ENCODE measurements at places on chromosomes 2 and 18.

DNA sequence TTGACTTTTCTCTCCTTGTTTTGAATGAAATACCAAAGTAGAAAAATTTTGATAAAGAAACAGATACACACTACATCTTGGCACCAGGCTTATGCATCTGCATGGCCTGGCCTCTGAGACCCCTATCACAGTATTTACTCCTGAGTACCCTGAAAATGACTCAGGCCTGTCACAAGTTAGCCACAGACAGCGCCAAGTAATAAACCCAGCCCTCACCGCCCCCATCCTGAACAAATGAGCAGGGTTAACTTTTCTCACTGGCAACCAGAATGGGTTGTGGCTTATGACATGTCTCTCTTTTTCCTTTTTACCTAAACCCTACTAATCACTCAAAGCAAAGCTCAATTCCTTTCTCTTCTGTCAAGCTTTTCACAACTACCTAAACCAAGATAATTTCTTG, 35.3 kb downstream of the SPRED2 start:
- DNase-seq: no peak

DNA sequence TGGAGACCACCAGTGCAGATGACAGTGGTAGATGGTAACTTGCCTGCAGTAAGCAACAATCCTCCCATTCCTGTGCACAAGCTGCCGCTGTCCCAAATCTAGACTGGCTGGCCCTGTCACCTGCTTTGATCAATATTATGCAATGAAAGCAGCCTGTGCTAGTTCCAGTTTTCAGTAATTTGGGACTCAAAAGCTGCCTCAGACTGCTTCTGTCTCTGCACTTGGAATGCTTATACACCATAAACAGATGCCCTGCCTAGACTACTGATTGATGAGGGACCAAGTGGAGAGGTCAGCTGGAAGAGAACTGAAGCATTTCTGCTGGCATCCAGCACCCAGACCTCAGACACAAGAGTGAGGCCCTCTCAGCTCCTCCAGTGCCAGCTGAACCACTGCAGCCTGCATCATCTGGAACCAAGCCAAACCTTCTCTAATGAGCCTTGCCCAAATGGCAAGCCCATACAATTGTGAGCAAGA, 24.9 kb downstream of the CCBE1 start:
- no peak for DNase-seq

DNA sequence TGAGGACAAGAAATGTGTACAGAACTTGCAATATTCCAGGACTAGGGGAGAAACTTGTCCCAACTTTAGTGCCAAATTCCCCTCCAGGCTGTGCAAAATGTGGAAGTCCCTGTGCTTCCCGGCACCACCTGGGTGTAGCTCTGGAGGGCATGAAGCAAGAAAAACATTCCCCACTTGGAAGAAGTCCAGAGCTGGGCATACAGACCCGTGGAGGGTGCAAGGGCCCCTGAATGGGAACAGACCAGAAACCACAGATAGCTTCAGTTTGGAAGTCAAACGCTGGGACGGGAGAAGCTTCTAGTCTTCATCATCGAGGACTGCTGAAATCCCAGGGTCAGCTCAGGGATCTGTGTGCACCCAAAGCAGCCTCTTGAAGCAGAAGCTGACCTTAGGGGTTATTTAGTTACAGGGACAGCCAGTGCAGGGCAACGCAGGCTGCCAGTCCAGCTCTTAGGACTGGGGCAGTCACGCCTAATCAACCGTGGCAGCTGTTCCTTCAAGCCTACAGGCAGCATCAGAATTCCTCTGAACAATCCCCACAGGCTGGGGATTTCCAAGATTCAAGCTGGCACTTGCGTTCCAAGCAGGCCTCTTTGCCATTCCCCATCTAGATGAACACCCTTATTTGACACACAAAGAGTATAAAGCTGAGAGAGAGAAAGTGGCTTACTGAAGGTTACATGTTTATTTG, 269.4 kb downstream of the LOXHD1 start:
- DNase-seq: no peak

DNA sequence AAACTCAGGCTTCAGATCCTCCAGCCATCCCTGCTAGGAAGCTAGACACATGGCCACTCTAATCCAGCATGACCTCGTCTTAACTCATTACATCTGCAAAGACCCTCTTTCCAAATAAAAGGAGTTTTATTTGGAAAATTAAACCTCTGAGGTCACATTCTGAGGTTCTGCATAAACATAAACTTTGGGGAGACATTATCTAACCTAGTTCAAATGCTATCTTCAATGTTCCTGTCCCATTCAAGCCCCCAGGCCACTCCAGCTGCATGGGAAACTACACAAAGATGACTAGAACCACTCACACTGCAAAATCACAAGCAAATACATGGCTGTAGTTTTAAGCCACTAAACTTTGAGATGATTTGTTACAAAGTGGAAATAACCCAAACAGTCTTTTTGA, 99.0 kb upstream of the RNF152 start:
- no peak for DNase-seq

DNA sequence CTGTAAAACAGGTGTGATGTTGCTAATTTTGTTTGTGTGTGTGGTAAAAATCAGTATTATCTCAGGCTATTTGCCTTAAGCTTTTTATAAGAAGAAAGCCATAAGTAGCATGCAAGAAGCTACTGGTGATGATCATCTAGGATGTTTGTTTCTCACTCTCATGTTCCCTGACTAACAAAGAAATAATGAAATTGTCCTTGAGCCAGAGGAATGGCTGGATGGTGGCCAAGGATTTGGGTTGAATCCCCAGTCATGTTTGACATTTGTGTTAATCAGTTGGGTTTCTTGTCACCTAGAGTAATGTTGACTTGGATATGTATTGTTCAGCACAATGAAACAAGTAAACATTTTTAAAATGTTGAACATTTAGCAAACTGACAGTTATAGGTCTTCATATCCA, 496.8 kb upstream of the ZEB2 start:
- DNase-seq: no peak

DNA sequence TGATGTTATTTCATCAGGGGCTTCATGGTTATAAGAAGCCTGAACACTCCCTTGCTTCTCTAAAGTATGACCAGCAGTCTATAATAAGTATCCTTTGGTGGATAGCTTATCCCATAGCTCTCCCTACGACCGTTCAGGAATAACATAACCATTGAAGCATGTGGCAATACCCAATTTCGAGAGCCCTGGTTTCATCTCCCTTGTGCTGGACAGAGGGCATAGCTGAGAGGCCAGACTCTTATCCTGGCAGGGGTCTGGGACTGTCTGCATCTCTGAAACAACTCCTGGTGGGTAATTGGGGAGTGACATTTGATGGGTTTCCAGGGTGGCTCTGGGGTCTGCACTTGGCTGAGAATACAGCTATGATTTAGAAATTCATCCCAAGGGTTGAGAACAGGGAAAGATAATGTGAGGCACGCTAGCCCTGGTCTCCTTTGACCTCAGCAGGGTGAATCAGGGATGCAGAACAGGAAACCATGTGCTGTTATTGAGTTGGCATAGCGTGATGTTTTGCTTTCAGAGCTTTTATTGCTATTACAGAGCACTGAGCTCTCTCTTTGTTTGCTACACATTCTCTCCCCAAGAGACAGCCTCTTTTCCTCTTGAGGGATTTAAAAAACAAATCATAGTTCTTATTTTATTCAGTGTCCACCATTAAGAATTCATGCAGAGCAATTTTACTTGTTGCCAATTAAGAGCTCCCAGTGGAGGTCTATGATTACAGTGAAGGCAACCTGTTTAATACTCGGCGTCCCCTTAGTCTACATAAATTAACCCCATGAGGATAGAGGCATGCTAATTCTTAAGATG, 274.5 kb downstream of the NCKAP5 start:
- DNase-seq: no peak

All from mesothelial cell of epicardium (in vitro differentiated cells).